ENCODE measurements at places on chromosomes 7 and 10.

DNA sequence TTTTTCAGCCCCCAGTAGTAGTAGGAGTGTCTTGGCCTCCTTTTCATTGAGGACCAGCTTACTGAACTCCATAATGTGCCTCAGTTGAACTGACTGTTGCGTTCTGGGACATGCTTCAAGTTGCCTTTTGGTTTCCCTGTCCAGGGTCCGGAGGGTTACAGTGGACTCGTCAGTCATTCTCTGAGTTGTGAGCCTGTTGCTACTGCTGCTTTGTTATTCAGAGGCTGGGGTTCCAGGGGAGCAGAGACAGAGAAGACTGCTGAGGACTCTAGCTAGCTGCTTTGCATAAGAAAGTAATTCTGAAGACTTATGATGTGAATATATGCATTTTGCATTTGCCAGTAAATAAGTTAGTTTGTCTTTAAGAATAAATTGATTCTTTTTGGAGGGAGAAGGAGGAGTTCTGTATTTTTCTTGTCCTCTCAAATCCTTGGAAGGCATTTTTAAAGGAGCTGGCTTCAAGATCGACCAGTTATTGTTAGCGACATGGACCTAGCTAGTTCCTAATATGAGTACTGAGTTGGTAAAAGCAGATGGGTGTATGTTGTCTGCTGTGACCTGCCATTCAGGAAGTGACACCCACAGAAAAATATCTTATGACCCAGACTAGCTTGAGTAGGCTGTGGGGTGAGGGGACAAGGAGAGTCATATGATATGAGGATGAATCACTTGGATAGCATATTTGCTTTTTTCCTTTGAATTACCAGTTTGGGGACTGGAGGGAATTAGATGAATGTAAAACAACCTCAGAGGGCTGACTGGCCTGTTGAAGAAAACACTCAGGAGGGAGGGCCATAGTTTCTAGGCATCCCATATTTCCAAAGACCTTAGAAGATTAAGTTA lies 8.3 kb downstream of the PI4K2A start:
- DNase-seq: no peak

GRCh38 chr7:30974605-30975255 lies 11.0 kb downstream of the GHRHR start:
- DNase-seq: no peak

DNA sequence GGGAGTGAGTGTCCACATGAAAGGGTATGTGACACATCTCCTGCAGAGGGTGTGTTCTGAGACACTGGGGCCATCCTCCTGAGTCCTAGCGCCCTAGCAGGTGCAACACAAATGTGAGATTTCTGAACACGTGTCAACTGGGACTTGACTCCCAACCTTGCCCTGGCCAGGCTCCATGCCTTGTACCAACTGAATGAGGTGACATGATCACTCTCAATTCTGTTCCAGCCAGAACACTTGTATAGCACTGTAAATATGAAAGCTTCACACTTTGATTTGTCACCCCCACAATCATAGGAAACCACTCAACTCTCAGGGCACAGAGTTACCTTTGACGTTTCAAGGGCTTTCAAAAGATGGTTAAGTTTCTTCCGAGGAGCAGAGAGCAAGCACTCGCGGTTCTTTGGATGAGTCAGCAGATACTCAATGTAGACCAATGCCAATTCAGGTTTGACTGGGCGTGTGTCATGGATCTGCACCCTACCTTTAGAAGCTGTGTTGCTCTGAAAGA lies 48.6 kb downstream of the NCAPG2 start:
- no peak for DNase-seq

- no peak for DNase-seq
Measured at GRCh38 chr10:119657725-119658124, 6.5 kb downstream of the BAG3 start.

- no peak for DNase-seq
Measured at GRCh38 chr7:11281953-11282352, 308.3 kb downstream of the PHF14 start.

- no peak for DNase-seq
Measured at GRCh38 chr10:60427148-60427547, 37.5 kb upstream of the ANK3 start.

DNA sequence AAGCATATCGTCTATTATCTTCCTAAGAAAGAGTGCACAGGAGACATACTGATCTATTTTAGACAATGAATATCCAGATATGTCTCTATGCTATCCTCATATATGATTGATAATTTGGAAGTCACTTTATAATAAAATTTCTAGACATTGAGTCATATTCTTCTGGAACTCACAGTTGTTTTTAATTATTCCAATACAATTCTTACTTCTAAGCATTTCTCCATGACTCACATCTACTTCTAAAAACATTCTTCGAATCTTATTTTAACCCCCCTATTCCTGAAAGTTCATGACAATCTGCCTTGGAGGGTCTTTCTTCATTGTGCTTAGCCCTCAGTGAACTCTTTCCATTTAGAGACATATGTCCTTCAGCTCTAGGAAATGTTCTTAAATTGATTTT lies 368.1 kb downstream of the MDFIC start:
- DNase-seq: no peak

DNA sequence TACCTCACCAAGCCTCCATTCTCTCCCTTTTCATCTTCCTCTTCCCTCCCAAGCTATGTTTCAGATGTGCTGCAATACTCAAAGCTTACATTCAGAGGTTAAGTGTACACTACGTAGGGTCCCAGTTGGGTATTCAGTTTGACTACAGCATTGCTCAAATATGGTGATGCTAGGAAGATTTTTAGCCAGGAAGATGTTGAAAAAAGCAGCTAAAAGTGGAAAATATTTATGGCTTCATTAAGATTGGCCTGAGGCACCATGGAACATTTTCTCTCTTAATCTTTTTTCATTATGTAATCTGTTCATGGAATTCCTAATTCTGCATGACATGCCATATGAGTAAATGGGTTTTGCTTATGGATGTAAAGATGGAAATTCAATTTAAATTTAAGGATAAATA lies 72.0 kb upstream of the ABCB5 start:
- no peak for DNase-seq

- no peak for DNase-seq
Measured at GRCh38 chr10:119414081-119414611, 128.4 kb downstream of the RGS10 start.
